Suppressor macrophage treated with lipopolysaccharide for 1 hour (primary cell): ENCODE measurements at places on chromosomes 3 and 15.
A peak's percentile ranks its signal among the peaks of the same experiment; 100 is the strongest.

DNA sequence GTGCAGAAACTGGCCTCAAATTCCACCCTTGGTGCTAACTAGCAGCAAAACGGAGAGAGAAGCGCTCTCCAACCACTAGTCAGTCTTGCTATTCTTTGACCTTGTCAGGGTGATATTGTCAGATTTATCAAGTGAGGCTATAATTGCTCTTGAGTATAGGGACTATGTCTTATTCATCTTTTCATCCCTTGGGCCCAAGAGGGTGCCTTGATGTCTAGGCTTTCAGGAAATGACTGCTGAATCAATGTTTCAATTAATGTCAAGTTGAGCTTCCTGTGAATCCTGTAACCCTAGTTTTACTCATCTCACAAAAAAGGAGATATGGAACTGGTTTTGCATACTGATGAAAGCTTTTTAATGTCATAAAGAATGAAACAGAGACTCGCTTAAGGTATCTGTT lies 701.3 kb downstream of the EDEM1 start:
- no peak for DNase-seq

DNA sequence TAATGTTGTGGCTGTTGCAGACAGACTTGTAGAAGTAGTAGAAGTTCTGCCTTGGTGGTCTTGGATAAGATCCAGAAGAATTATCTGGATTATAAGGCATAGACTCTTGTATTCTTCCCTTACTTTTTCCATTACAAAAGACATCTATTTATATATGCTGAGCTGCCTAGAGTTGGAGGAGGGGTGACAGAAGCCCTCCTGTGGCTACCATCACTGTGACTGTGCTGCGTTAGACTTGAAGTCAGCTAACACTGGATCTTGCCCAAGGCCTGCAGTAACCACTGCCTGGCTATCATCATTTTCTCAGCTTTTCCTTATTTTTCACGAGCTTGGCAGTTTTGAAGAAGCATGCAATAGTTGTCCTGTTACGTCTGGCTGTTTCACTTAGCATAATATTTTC lies 684.8 kb upstream of the BCHE start:
- no peak for DNase-seq

- DNase-seq, result no peak
Observed at GRCh38 chr3:3129579-3129978, 2.8 kb downstream of the TRNT1 start.

DNA sequence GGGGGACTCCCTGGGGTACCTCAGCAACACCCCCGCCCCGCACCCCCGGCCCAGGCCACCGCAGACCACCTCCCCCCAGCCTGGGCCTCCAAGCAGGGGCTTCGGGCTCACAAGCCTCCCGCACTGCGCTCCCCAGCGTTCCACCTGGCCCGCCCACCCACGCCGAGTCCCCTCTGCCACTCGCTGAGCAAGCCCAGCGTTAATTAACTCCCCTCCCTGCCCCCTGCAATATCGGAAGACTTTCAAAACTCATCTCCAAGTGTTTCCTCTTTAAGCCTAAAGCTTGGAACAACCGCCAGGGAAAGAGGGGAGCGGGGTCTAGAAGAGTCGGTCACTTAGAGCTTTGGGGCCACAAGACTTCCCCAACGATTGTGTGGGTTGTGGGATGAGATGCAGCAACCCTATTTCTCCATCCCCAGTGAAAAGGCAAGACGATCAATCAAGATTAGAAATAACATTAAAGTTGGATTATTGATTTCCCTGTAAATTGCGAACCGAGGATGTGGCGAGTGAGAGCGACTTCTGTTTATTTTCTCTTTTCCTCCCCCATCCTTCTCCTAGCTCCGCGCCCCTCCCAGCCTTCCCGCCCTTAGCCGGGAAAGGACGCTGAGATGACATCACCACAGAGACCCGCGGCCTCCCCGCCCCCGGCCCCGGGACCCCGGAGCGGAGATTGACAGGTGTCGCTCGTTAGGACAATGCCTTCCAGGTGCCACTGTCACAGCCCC lies 30.2 kb downstream of the NR2F2 start:
- no peak for DNase-seq

- DNase-seq, result no peak
Observed at GRCh38 chr15:87977907-87978306, 278.6 kb downstream of the NTRK3 start.

- DNase-seq, result no peak
Observed at GRCh38 chr3:64462203-64462602, 225.6 kb downstream of the ADAMTS9 start.

DNA sequence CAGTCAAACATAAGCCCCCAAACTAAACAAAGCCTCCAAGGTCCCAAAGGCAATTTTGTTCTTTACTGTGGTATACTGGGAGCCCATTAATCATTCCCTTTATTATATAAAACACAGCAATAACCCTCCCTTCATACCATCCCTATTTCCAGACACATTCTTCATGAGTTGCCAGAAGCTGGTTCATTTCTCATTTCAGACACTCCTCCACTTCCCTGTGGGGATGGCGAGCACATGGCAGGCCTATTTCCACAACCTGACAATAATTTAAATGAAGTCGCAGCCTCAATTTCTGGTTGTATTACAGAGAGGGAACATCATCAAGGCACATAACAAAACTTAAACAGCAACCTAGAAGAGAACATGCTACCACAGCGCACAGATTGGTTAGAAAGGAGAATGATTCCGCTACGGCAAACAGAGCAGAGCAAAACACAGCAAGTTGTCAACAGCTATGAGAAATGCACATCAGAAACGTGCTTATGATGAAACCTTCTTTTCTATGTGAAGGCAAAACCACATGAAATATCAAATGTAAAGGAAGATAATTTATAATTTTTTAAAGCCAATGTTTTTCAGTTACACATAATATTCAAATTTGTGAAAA lies 63.3 kb upstream of the ARHGEF3 start:
- DNase-seq, result no peak

GRCh38 chr3:154716170-154716569 lies 286.2 kb upstream of the GPR149 start:
- no peak for DNase-seq

DNA sequence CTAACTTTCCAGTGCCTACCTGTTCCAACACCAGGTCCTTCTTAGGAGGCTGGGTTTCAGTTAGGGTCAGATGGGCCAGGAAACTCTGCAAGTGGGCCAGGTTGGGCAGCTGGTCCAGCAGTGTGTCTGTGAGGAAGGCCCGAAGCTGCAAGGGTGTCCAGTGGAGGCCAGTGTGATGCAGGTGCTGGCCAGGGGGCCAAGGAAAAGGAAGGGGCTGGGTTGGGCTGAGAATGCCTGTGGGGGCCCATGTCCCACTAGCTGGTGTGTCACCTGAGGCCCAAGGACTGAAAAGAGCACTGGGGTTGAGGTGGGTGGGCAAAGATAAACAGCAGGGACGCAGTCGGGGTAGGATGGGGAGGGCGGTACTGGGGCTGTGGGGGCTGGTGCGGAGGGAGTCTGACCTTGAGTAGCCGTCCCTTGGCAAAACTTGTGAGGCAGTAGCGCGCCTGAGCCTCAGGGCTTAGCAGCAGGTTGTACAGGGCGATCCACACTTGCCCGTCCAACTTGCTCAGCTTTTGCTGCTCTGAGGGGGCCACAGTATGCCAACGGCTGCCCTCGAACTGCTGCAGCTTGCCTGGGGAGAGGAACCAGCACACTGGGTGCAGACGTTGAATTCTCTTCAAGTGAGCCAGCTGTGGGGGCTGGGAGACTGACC lies 1.5 kb upstream of the RASSF1 start:
- no peak for DNase-seq

DNA sequence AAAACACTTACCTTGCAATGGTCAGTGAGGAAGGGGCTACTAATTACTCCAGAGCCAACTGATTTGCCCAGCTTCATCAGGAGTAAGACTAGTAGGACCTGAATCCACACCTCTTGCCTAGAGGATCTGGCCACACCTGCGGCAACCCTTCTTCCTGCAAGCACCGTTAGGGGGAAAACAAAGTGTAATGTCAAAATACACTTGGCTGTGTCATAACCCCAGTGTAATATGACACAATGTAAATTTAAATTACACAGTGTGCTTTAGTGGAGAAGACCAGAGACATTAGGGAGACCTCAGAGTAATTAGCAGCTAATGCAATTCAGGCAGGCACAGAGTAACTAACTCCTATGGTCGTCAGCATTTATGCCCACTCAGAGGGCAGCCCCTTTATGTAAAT lies 308.5 kb upstream of the ARRDC4 start:
- no peak for DNase-seq

DNA sequence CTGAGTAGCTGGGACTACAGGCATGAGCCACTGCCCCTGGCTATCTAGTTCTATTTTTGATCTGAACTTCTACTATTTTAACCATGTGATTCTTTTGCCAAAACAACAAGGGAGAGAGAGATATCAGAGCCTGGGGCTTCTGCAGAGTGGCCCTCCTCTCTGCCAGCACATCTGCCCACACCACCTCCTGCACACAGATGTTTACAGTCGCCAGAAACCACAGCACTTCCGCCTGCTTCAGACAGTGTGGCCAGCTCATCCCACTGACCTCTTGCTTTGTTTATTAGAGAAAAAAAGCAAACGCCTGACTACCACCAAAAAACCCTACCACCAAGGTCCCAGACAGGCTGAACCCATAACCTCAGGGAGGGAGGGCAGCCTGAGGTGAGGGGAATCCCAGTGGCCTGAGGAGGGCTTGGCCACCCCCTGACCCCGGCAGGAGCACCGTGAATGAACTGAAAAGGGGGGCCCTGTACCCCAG lies 85.9 kb upstream of the ABHD2 start:
- DNase-seq, result peak; percentile 66

- DNase-seq, result no peak
Observed at GRCh38 chr3:178036451-178037144, 499.6 kb upstream of the KCNMB2 start.

- peak; percentile 42 for DNase-seq
Observed at GRCh38 chr3:136819392-136819730, 435 bp downstream of the SLC35G2 start.

GRCh38 chr15:90210593-90210992 lies 9.5 kb downstream of the SEMA4B start:
- DNase-seq, result no peak

DNA sequence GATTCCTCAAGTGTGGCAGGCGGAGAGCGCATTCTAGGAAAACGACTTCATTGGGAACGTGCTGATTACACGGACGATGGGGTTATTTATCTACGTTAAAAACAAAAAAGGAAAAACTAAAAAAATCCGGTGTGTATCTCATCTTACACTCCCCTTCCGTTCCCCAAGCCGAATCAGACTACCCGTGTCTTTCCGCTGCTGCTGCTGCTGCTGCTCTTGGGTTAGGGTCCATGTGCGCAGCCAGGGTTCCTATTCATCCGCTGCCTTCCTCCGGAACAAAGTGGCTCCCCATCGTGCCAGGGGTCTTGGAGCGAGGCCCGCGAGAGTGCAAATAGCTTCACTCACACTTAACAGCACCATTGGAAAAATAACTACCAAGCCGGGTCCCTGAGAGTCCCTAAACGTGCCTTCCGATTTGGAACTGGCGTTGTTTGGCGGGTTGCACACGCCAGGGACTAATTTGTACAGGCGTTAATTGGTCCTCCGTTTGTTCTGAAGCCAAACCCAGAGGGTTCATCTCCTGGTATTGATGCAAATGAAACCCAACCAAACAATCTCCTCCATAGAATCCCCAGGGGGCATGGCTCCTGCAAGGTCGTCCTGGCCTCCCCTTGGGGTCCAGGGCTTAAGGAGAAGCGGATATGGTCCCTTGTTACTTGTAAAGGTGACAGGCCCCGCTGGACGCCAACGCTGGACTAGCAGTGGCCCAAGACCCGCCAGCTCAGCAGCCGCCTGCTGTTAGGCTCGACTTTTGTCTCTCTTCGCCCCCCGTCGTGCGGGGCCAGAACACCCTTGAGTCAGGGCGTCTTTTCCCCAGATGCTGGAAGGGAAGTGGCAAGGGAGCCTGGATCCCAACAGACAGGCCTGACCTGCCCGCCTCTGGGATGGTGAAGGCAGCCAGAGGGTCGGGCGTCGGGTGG lies 11.0 kb upstream of the ONECUT1 start:
- DNase-seq, result no peak

GRCh38 chr15:53472883-53473282 lies 286.6 kb downstream of the WDR72 start:
- DNase-seq, result no peak

- peak; percentile 93 for DNase-seq
Observed at GRCh38 chr3:9946112-9947024, 5.8 kb downstream of the PRRT3 start.

- no peak for DNase-seq
Observed at GRCh38 chr3:97949743-97950142, 22.5 kb downstream of the RIOX2 start.

DNA sequence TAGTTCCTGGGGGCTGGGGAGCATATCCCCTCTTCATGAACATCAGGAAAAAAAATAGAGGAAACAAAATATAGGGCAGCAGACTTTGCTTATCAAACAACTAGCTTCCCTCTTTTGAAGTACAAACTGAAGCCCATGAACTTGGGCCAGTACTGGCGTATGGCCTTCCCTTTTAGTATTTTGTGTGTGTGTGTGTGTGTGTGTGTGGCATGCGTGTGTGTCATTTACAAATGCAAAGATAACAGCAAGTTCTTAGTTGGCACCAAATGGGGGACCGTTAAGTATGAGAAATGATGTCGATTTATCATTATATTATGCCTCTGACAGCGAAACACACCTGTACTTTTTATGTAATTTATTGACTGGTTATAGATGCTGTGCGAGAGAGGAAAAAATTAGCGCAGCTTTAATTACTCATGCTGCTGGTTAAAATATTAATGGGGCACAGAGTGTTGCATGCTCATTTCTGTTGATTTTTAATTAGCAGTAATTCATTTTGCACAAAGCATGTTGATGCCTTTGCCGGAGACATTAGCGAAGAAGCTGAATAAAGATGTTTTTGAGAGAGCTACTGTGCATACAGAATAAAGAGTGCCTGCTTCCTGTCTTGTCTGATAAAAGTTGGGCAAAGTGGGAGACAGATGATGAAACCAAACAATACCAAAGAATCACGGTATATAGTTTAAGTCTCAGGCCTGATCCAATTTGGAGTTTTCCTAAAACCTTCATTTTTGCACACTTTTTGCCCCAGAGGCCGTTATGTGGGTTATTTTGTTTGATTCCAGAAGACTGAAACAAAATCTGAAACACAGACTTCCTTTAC lies 297.1 kb downstream of the SATB1 start:
- peak; percentile 26 for DNase-seq

- DNase-seq, result no peak
Observed at GRCh38 chr3:147977001-147977400, 567.8 kb downstream of the ZIC1 start.

GRCh38 chr3:141629976-141630375 lies 108.1 kb upstream of the RNF7 start:
- no peak for DNase-seq

GRCh38 chr3:22129101-22129500 lies 378.1 kb upstream of the ZNF385D start:
- no peak for DNase-seq

DNA sequence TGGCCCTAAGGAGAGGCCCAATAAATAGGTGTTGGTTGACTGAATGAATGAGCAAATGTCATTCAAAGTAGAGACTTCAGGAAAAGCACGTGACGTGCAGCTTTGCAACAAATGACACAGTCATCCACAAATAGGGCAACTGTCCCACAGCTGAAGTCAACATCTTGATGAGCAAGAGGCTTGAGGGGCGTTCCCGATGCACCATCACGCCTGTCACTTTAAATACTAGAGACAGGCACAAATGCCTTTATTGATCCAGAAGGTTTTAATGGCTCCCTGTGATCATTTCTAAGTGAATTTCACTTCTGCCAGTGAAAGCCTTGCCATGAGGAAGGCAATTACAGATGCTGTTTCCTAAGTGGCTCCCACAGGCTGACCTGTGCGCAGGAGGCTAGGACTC lies 43.6 kb downstream of the ABTB1 start:
- DNase-seq, result peak; percentile 59
